Stimulated activated CD4-positive, alpha-beta T cell treated with anti-CD3 and anti-CD28 coated beads, Interleukin-1b, Interleukin-23, amount 100 ng/mL, for 1 hour (primary cell): ENCODE measurements at places on chromosomes 16 and 17.

GRCh38 chr16:2825049-2825742, 4.9 kb upstream of the ZG16B start:
- DNase-seq, result no peak

DNA sequence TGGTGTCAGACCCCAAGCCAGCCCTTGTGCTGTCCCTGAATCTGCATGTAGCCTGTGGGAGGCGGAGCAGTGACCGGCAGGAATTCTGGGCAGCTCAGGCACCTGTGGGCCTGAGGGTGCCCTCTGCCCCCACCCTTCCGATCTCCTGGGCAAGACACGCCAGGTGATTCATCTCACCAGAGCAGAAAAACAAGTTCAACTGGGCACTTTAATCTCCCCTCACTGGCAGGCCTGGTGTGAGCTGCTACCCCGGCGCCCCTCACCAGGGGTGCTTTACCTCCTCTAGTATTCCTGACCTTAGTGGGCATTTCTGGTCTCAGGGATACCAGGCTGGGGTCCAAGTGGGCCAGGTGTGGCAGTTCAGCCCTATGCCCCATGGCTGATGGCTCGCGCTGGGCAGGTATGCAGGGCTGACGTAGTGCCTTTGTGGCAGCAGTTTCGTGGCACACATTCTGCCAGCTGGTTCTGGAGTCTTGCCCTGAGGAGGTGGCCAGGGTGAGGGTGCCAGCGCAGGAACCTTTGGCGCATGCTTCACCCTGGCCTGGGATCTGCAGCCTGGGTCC, 6.0 kb downstream of the ERBB2 start:
- no peak for DNase-seq

DNA sequence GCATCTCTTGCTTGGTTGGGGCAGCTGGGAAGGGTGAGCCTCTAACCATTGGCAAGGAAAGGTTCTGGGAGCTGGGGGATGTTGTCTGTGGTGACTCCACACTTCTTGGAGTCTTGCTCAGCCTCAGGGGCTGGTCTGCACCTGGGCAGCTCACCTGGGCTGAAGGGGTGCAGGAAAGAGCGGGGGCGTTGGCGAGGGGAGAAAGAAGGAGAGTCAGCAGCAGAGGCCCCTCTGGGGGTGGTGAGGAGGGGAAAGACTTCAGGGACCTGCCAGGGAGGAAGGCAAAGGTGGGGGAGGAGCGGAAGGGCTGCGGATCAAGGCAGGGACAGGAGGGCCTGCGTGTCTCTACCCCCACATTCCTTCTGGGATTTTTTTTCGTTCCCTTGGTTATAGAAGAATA, 47.7 kb downstream of the CCDC42 start:
- no peak for DNase-seq

DNA sequence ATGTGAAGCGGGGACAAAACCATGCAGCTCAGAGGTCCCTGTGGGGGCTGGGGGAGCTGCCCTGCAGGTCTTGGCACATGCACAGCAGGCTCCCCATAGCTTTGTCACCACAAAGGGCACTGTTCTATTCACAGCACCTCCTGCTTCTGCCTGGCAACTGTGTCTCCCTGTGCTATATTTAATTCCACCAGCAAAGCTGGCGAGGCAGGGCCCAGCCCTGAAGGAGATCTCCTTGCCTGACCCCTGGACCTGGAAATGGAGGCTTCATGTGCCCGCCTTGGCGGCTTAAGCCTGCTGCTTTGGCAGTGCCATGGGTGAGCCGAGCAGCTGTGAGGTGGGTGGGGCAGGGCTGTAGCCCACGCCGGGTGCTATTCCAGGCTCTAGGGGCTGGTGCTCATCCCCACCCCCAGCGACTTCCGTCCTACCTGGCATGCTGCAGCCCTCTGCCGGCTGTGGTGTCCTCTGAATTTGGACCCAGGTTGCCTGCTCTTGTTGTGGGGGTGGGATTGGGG, 6.8 kb downstream of the LDHD start:
- DNase-seq, result no peak

DNA sequence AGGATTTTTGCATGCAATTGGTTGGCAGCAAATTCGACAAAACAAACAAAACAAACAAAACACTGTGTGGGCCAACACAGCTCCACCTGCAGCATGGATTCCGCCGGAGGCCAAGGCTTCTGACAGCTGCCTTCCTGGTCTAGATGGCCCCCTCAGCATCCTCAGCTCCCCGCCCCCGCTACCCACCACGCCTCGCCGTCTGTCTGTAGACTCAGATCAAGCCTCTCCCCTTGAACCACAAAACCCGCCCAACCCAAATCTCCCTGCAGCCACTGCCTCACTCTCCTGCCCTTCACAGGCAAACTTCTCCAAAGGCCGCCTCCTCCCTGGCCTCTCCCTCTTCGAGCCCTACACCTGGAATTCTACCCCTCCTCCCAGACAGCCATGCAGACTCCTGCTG, 57.9 kb downstream of the RTN4RL1 start:
- DNase-seq, result no peak

- DNase-seq, result no peak
Observed at GRCh38 chr16:1042866-1043265, 29.7 kb upstream of the SSTR5 start.

GRCh38 chr16:71781741-71782140, 26.9 kb downstream of the AP1G1 start:
- no peak for DNase-seq

- no peak for DNase-seq
Observed at GRCh38 chr17:73091410-73091769, 1.1 kb downstream of the SLC39A11 start.

GRCh38 chr16:28990375-28991040, 5.7 kb downstream of the LAT start:
- no peak for DNase-seq
